Urothelium cell line (cell line): ENCODE measurements at places on chromosomes 7 and 10.

- no peak for DNase-seq
Observed at GRCh38 chr10:13815756-13816155, 229.0 kb downstream of the PRPF18 start.

GRCh38 chr7:83015916-83016315 is 146.8 kb downstream of the PCLO start:
- DNase-seq = no peak

- DNase-seq = no peak
Observed at GRCh38 chr7:40640566-40640965, 505.8 kb downstream of the SUGCT start.

DNA sequence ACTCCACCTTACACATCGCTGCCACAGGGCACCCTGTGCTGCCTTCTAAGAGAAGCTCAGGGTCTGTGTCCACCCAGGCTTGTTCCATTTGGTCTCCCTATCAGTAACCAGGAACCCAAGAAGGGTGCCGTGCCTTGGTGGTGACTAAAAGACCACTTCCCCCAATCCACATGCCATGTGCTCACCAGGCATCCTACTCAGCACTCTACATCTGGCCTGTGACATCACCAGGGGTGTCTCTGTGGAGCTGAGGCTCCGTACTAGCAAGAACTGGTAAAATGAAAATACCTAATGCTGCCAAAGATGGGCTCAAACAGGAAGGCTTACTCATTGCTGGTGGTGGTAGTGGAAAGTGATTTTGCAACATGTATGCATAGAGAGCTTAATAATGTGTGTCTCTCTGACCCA is 19.0 kb upstream of the C10orf71 start:
- DNase-seq = no peak

DNA sequence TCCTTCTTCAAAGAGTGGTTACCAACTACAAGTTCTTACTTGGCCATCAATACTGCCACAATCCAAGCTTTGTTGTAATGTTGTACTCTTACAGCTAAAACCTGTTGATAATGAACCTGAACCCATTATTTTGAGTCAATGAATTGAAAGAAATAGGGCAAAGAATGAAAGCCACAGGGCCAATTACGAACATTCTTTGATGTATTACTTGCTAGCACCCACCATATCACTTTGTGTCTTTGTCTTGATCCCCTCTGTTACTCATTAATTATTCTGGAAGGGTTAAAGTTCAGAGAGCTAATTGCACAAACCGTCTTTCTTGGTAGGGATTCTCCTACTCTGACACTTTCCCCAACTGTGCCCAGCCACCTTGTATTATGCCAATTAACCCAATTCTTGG is 53.2 kb upstream of the TFEC start:
- DNase-seq = no peak

DNA sequence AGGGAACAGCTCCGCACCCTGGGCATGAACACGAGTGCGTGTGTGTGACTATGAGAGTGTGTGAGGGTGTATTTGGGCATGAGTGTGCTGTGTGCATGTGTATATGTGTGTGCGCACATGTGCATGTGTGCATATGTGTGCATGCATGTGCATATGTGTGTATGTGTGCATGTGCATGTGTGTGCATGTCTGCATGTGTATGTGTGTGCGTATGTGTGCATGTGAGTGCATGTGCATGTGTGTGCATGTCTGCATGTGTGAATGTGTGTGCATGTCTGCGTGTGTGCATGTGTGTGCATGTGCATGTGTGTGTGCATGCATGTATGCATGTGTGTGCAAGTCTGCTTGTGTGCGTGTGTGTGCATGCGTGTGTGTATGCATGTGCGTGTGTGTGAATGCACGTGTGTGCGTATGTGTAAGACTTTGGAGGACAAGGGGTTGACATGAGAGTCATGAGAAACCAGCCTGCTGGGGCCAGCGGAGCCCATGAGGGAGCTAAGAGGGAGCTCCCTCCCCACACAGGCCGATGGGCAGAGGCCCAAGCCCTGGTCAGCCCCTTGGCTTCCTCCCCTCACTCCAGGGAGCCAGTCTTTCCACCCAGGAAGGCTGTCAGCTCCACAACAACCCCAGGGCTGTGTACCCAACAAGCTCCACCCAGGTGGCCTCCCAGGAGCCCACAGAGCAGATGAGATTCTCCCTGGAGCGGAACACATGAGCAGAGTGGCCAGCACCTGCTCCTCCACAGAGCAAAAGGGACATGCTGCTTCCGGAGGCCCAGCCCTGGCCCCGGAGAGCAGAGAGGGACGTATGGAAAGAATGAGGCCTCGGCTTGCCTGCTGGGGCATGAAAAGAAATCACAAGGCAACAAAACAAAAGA is 142.5 kb upstream of the PPP2R2D start:
- DNase-seq = no peak

GRCh38 chr10:71889388-71889987 is 38.4 kb upstream of the PSAP start:
- no peak for DNase-seq
